ENCODE measurements at places on chromosomes 3 and 15.

DNA sequence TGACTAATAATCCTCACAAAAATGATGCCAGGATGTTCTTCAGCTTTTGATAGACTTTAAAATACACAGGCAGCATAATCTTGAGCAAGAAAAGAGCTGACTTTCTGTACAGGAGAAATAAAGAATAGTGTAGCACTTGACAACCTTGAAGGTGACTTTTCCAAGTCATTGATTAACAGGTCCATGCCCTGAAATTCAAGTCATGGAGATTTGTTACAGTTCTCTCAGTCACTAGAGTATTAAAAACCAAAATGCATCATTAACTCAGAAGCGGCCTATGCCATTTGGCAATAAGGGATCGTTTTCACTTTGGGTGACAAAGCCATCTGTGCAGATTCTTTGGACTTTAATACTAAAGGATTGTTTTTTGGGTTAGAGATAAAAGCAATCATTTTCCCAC lies 692.7 kb upstream of the SGO1 start:
- no peak for DNase-seq

DNA sequence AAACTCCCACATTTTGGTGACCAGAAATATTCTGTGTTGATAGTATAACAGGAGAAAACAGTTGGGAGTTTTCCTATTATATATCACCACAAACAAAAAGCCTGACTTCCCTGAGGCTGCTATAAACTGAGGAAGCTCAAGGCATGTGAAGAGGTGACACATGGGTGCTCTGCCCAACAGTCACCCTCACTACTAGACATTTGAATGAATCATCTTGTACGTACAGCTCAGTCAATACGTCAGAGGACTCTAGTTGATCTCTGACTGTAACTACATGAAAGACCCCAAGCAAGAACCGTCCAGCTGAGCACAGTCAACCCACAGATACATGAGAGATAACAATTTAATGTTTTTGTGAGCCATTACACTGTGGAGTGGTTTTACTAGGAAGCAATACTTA lies 338.3 kb upstream of the ATP11B start:
- DNase-seq = no peak

GRCh38 chr3:146262371-146263110 lies 11.6 kb upstream of the PLSCR4 start:
- no peak for DNase-seq

- DNase-seq = no peak
Observed at GRCh38 chr15:60507596-60508424, 28.9 kb upstream of the ICE2 start.

GRCh38 chr3:52063026-52063723 lies 6.8 kb upstream of the DUSP7 start:
- no peak for DNase-seq

GRCh38 chr3:146585156-146585555 lies 20.0 kb downstream of the PLSCR5 start:
- DNase-seq = no peak

GRCh38 chr15:90859234-90860131 lies 8.9 kb upstream of the FURIN start:
- DNase-seq = no peak

Measured in amniotic stem cell (primary cell).